ENCODE measurements at places on chromosomes 16 and 17.
A peak's percentile ranks its signal among the peaks of the same experiment; 100 is the strongest.

DNA sequence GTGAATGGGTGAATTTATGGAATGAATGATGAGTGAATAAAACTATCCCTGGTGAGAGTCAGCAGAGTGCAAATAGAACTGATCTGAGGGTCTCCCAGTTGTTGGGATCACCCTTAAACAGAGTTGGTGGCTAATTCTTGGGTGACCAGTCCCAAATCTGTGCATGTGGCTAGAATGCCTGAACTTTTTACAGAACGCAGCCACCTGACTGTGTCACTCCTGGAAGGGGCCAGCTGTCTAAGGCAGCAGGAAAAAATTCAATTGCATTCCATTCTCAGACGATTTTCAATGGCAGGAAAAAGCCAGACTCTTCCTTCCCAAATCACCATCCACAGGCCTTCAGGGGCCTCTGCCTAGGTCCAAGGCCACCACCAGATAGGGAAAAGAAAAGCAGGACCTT is 43.5 kb downstream of the BEAN1 start:
- H3K4me1 ChIP-seq: peaks cover 16% of the 10 kb centered on the region
- H3K27ac ChIP-seq: no peak overlapping the region
- peaks cover 4% of the 10 kb centered on the region for H3K27me3 ChIP-seq
- no peaks in the 10 kb centered on the region for H3K36me3 ChIP-seq
- no peak overlapping the region for H3K4me3 ChIP-seq

- H3K27ac ChIP-seq: no peak overlapping the region
- DNase-seq: peak; percentile 10
- H3K27me3 ChIP-seq: peaks cover 61% of the 10 kb centered on the region
- no peaks in the 10 kb centered on the region for H3K36me3 ChIP-seq
- H3K4me3 ChIP-seq: no peak overlapping the region
Observed at GRCh38 chr17:37742762-37743611, 1.9 kb downstream of the HNF1B start.

GRCh38 chr16:64272028-64272427 is 849.8 kb downstream of the CDH11 start:
- H3K27me3 ChIP-seq: no peaks in the 10 kb centered on the region
- no peak overlapping the region for H3K27ac ChIP-seq
- H3K4me1 ChIP-seq: no peaks in the 10 kb centered on the region
- H3K4me3 ChIP-seq: no peak overlapping the region

- H3K36me3 ChIP-seq: no peaks in the 10 kb centered on the region
- no peak overlapping the region for H3K4me3 ChIP-seq
- no peak overlapping the region for H3K27ac ChIP-seq
- no peaks in the 10 kb centered on the region for H3K27me3 ChIP-seq
Observed at GRCh38 chr16:88078111-88078775, 127.0 kb downstream of the BANP start.

GRCh38 chr17:54937018-54937417 is 31.4 kb downstream of the COX11 start:
- H3K27ac ChIP-seq: no peak overlapping the region
- no peak for DNase-seq
- H3K4me3 ChIP-seq: no peak overlapping the region

- H3K27me3 ChIP-seq: no peaks in the 10 kb centered on the region
- no peak overlapping the region for H3K27ac ChIP-seq
- no peak for DNase-seq
- peaks cover 9% of the 10 kb centered on the region for H3K4me1 ChIP-seq
Observed at GRCh38 chr16:48534601-48535340, 75.2 kb downstream of the N4BP1 start.

DNA sequence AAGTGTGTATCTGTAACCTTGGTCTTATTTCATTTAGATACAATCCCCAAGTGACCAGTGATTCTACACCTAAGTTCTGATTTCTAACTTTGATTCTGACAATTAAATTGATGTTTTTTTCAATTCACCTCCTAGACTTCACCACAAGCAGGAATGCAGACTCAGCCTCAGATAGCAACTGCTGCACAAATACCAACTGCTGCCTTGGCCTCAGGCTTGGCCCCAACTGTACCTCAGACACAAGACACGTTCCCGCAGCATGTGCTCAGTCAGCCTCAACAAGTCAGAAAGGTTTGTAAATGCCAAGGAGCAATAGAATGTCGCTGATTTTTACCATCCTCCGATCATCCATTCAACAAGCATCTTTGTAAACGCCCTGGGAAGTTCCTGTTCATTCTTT is 177.7 kb downstream of the MRTFB start:
- H3K36me3 ChIP-seq: peaks cover 17% of the 10 kb centered on the region
- no peak overlapping the region for H3K4me3 ChIP-seq
- H3K27ac ChIP-seq: no peak overlapping the region
- DNase-seq: no peak
- H3K4me1 ChIP-seq: no peaks in the 10 kb centered on the region
- H3K27me3 ChIP-seq: no peaks in the 10 kb centered on the region

GRCh38 chr17:74340470-74341023 is 14.5 kb downstream of the KIF19 start:
- H3K27me3 ChIP-seq: no peaks in the 10 kb centered on the region
- no peaks in the 10 kb centered on the region for H3K36me3 ChIP-seq
- H3K4me3 ChIP-seq: no peak overlapping the region
- H3K4me1 ChIP-seq: no peaks in the 10 kb centered on the region

DNA sequence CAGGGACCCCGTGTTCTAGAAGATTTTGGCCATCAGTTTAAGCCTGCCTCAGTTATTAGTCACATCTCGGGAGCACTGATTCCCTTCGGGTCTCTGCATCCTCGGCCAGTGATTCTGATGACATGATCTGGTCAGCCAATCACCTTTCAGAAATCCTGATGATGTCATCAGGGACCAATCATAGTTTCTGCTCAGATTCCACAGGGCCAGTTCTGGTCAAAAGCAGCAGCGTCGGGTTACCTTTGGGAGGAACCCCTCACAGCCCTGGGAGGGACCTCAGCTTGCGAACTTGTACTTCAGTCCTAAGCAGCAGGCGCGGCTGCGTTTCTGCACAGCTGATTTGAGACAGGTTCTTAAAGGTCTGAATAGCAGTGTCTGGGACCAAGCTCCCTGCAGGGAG is 13.9 kb downstream of the KDM8 start:
- DNase-seq: no peak
- H3K4me1 ChIP-seq: no peaks in the 10 kb centered on the region
- H3K27me3 ChIP-seq: no peaks in the 10 kb centered on the region
- peaks cover 19% of the 10 kb centered on the region for H3K36me3 ChIP-seq
- no peak overlapping the region for H3K27ac ChIP-seq
- no peak overlapping the region for H3K4me3 ChIP-seq

DNA sequence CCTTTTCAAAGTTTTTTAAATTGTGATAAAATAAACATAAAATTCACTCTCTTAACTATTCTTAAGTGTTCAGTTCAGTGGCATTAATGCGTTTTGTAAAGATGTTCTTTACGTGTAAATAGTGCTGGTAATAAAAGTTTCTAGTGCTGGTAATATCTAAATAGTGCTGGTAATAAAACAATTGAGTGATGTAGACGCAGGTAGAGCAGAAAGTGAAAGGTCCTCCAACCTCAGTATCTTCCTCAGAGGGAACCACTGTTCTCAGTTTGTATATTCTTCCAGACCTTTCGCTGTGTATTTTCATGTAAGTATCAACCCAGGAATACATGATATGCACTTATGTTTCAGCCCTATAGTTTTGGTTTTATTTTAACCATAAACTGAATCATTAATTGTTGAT is 53.1 kb downstream of the CLEC16A start:
- H3K4me3 ChIP-seq: no peak overlapping the region
- no peak overlapping the region for H3K27ac ChIP-seq
- no peaks in the 10 kb centered on the region for H3K4me1 ChIP-seq
- H3K36me3 ChIP-seq: peaks cover 13% of the 10 kb centered on the region
- H3K27me3 ChIP-seq: no peaks in the 10 kb centered on the region

DNA sequence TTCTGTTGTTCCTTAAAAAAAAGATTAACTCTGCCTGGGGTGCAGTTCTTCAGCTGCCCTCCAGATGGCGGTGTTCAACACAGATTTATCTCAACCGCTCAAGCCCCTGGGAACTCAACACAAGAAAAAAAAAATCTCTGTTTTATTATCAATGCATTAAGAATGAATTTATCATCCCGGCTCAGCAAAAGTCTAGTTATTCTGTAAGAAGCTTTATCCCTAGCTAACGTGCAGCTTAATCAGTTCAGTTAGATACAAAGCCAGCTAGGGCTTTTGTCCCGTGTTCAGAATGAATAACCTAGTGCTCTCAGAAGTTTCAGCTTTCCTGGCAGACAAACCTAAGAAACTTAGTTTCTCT is 475.9 kb upstream of the CCL2 start:
- no peaks in the 10 kb centered on the region for H3K27me3 ChIP-seq
- H3K36me3 ChIP-seq: no peaks in the 10 kb centered on the region
- no peak overlapping the region for H3K4me3 ChIP-seq
- no peaks in the 10 kb centered on the region for H3K4me1 ChIP-seq

DNA sequence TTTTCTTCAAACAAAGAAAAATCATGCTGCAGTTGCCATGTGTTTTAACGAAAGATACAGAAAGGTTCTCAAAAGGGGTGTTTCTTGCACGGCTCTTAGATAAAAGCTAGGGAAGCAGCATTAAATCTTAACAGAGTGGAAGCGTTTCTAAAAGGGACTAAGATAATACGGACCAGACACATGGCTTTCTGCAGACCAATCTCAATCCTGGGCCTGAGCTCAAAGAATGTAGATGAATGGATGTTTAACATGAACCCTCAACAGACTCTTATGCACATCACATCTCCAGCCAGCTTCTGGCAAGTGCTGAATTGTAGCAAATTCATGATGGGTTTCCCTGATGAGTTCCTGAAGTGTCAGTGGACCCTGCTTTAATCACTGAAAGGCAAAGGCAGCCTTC is 80.2 kb upstream of the COX10 start:
- DNase-seq: no peak
- no peaks in the 10 kb centered on the region for H3K36me3 ChIP-seq
- no peak overlapping the region for H3K27ac ChIP-seq
- H3K4me3 ChIP-seq: no peak overlapping the region

- no peak for DNase-seq
- H3K27me3 ChIP-seq: no peaks in the 10 kb centered on the region
- H3K4me1 ChIP-seq: no peaks in the 10 kb centered on the region
- H3K4me3 ChIP-seq: no peak overlapping the region
- no peaks in the 10 kb centered on the region for H3K36me3 ChIP-seq
Observed at GRCh38 chr16:4200000-4200780, 41.7 kb downstream of the SRL start.

GRCh38 chr16:62872339-62872738 is 836.1 kb upstream of the CDH8 start:
- DNase-seq: no peak
- H3K36me3 ChIP-seq: no peaks in the 10 kb centered on the region
- H3K4me1 ChIP-seq: no peaks in the 10 kb centered on the region
- no peak overlapping the region for H3K4me3 ChIP-seq
- no peaks in the 10 kb centered on the region for H3K27me3 ChIP-seq

DNA sequence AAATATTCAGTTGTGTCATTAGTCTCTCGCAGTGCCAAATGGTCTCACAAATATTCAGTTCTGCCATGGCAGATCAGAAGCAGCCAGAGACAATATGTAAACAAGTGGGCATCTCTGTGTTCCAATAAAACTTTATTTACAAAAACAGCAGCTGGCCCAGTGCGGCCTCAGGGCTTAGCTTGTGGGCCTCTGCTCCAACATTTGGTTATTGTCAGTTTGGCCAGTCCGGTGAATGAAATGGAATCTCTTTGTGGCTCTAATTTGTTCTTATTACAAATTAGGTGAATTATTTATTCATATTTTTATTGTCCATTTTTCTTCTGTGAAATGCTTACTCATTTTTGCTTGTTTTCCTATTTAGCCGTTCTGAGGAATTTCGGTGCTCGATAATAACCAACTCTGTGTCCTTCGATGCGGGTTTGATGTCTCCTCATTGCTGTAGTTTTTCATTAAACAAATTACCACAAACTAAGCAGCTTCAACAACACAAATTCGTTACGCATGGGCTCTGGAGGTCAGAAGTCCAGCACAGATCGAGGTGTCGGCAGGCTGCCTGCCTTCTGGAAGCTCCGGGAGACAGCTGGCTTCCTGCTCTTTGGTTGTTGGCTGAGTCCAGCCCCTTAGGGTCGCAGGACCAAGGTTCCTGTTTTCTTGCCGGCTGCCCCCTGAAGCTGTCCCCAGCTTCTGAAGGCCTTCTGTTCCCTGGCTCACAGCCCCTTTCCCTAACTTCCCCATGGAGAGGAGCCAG is 4.1 kb upstream of the SLC38A10 start:
- H3K27ac ChIP-seq: no peak overlapping the region
- no peaks in the 10 kb centered on the region for H3K36me3 ChIP-seq
- peaks cover 15% of the 10 kb centered on the region for H3K4me1 ChIP-seq
- H3K4me3 ChIP-seq: no peak overlapping the region
- no peak for DNase-seq

- no peak overlapping the region for H3K4me3 ChIP-seq
- peaks cover 25% of the 10 kb centered on the region for H3K36me3 ChIP-seq
- no peaks in the 10 kb centered on the region for H3K4me1 ChIP-seq
- no peaks in the 10 kb centered on the region for H3K27me3 ChIP-seq
- DNase-seq: no peak
- H3K27ac ChIP-seq: no peak overlapping the region
Observed at GRCh38 chr16:87418644-87419043, 26.5 kb downstream of the MAP1LC3B start.

- peaks cover 15% of the 10 kb centered on the region for H3K27me3 ChIP-seq
- no peak for DNase-seq
- H3K4me1 ChIP-seq: peaks cover 8% of the 10 kb centered on the region
Observed at GRCh38 chr16:89828870-89829629, 775 bp downstream of the SPIRE2 start.

DNA sequence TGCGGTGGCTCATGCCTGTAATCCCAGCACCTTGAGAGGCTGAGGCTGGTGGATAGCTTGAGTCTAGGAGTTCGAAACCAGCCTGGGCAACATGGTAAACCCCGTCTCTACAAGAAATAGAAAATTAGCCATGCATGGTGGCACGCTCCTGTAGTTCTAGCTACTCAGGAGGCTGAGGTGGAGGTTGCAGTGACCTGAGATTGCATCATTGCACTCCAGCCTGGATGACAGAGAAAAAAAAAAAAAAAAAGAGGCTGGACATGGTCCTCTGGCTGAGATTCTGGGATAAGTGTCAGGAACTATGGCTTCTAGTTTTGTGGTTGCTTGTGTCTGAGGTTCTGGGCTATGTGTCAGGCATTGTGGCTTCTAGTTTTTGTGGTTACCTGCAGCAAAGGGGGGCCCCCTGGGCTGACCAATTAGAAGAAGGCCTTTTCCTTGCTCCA is 7.0 kb downstream of the KSR1 start:
- no peaks in the 10 kb centered on the region for H3K36me3 ChIP-seq
- H3K27ac ChIP-seq: no peak overlapping the region
- H3K4me3 ChIP-seq: no peak overlapping the region

DNA sequence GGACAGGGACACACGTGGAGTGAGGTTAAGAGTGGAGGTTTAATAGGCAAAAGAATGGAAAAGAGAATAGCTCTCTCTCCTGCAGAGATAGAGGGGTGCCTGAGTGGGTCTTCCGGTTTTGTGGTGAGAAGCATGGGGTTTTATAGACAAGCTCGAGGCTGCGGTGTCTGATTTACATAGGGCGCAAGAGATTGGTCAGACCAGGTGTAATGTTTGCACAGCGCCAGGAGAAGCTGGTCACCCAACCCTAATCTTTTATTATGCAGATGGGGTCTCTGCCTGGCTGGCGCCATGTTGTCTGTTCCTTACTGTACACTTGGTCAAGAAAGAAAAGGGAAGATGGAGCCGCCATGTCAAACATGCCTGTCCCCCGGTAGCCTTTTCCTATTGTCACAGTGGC is 44.5 kb upstream of the MLYCD start:
- H3K27me3 ChIP-seq: no peaks in the 10 kb centered on the region
- no peak overlapping the region for H3K4me3 ChIP-seq
- no peaks in the 10 kb centered on the region for H3K36me3 ChIP-seq
- H3K27ac ChIP-seq: no peak overlapping the region

- H3K4me3 ChIP-seq: no peak overlapping the region
- DNase-seq: no peak
- H3K36me3 ChIP-seq: peaks cover 32% of the 10 kb centered on the region
- H3K27me3 ChIP-seq: no peaks in the 10 kb centered on the region
- no peaks in the 10 kb centered on the region for H3K4me1 ChIP-seq
Observed at GRCh38 chr16:68564382-68564985, 25.4 kb downstream of the ZFP90 start.
